Kidney (tissue), 22 donors: ENCODE measurements at places on chromosomes 1 and 21.

GRCh38 chr1:227942021-227942715, 5.6 kb downstream of the WNT9A start:
- DNase-seq = peak; percentile 57

GRCh38 chr21:46069166-46069565, 28.7 kb upstream of the COL6A2 start:
- no peak for DNase-seq

DNA sequence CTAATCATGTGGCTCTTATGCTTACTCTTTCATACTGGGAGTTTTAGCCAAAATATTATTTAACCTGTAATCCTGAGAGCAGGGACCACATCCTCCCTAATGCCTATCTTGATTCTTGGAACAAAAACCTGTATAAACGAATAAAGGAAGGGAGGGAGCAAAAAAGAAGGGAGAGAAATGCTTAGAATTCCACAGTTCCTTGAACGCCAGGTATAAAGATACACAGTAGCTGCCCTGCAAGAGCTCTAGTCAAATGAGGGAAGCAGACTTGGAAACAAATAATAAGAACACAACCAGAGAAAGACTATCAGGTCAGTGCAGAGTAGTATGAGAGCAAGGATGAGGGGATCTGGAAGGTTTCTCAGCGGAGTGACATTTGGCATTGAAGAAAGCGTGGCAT, 116.3 kb downstream of the SLC30A10 start:
- no peak for DNase-seq

GRCh38 chr1:223156343-223156742, 13.3 kb upstream of the TLR5 start:
- no peak for DNase-seq

GRCh38 chr1:38839363-38839762, 20.2 kb downstream of the RRAGC start:
- DNase-seq = no peak

GRCh38 chr1:59900640-59901039, 25.9 kb downstream of the CYP2J2 start:
- no peak for DNase-seq

- DNase-seq = no peak
Measured at GRCh38 chr1:209815490-209815889, 9.5 kb upstream of the IRF6 start.

DNA sequence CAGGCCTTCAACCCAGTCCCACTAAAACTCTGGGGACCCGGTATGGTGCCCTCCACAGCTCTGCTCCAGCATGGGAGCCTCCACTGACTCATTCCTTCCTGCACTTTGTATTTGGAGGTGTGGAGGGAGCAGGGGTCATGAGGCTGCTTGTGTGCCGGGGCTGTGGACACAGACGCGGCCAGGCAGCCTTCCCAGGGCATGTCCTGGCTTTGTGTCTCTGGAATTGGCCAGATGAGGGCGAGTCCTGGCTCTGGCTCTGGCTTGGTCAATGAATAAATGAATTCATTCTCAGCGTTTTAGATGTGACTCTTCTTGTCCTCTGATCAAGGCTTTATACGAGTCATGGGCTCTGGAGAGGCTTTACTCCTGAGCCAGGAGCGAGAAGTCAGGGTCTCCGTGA, 19.1 kb downstream of the AJAP1 start:
- DNase-seq = no peak

GRCh38 chr1:215606036-215606435, 38.9 kb downstream of the KCTD3 start:
- no peak for DNase-seq

GRCh38 chr1:33088119-33088906, 7.4 kb downstream of the AZIN2 start:
- DNase-seq = no peak

GRCh38 chr21:15057285-15057684, 7.5 kb downstream of the NRIP1 start:
- DNase-seq = no peak

- DNase-seq = no peak
Measured at GRCh38 chr1:64196074-64196870, 7.2 kb upstream of the UBE2U start.

DNA sequence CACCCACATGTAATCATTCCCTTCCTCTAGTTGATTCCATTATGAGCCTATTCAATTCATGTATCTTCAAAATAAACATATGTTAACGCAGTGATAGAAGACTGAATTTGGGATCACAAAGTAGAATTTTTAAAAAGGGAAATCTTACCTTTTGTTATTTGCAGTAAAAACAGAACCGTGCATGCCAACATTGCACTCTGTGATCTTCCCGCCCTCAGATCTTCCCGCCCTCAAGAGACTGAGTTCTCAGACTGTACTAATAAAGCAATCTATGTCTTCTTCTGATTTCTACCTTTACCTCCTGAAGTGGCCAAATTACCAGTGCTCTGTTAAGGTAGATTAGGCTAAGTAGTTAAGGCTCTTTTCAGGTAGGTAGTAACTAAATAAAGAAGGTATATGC, 3.6 kb upstream of the SUCO start:
- no peak for DNase-seq

DNA sequence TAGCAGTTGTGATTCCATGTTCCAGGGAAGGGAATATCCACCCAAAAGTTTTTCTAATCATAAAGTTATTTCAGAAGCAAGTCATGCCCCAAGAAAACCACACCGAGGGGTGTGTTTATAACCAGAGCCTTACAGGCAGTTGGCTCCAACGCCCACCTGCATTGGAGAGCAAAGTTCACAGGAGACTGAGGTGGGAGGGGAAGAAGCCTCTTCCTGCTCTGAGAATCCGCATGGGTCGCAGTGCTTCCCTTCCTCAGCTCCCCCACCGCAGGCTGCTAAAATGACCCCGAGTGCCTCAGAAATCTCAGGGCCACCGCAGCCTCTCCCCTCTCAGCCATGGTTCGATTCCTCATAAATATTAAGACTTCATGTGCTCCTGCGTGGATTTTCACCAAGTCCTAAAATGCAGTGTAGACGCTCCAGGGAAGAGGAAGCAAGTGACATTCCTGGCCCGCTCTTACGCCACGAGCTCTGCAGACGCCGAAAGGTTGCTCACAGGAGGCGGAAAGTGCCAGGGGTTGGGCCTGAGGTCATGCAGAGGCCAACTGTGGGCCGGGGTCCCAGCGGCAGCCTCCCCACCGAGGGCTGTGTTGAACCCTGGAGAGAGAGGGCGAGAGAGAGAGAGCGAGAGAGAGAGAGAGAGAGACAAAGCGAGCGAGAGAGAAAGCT, 13.4 kb upstream of the SPSB1 start:
- peak; percentile 50 for DNase-seq

DNA sequence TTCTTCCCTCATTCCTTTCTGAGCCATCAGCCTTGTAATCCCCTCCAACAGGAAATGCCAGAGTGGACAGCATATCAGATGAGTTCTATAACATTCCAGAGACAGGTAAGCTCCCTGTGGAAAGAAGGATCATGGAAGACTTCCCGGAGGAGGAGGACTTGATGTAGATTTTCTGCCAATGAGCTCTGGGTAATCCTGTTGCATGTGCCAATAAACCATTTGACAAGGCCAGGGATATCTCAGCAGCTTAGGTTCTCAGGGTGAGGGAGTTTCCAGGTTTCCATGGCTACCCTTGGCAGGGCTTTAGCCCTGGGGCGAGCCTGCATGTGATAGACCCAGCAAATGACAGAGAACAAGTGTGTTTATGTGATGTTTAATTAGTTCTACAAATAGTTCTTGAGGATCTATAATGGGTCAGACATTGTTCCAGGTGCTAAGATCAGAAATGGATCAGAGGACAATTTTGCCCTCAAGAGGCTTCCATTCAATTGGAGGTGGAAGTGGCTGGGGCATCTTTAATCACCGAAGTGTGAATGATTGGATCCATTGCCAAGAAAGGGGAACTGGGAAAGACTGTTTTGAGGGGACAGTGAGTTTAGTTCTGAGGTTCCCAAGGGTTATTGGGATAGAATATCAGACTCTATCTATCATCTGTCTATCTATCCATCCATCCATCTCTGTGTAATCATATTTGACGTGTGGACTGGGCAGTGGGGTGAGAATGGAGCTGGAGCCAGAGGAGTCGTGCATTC, 6.9 kb downstream of the PLA2G5 start:
- DNase-seq = no peak

GRCh38 chr21:38768471-38769063, 37.2 kb upstream of the ETS2 start:
- DNase-seq = no peak

GRCh38 chr1:95974586-95974985, 740.6 kb downstream of the RWDD3 start:
- no peak for DNase-seq
